ENCODE measurements at places on chromosomes 2 and 18.

- no peak for DNase-seq
Measured at GRCh38 chr2:96859681-96860064, 1.9 kb upstream of the ANKRD39 start.

GRCh38 chr2:128715360-128715759, 396.7 kb upstream of the HS6ST1 start:
- no peak for DNase-seq

GRCh38 chr2:189159273-189159672, 20.3 kb downstream of the COL5A2 start:
- no peak for DNase-seq

DNA sequence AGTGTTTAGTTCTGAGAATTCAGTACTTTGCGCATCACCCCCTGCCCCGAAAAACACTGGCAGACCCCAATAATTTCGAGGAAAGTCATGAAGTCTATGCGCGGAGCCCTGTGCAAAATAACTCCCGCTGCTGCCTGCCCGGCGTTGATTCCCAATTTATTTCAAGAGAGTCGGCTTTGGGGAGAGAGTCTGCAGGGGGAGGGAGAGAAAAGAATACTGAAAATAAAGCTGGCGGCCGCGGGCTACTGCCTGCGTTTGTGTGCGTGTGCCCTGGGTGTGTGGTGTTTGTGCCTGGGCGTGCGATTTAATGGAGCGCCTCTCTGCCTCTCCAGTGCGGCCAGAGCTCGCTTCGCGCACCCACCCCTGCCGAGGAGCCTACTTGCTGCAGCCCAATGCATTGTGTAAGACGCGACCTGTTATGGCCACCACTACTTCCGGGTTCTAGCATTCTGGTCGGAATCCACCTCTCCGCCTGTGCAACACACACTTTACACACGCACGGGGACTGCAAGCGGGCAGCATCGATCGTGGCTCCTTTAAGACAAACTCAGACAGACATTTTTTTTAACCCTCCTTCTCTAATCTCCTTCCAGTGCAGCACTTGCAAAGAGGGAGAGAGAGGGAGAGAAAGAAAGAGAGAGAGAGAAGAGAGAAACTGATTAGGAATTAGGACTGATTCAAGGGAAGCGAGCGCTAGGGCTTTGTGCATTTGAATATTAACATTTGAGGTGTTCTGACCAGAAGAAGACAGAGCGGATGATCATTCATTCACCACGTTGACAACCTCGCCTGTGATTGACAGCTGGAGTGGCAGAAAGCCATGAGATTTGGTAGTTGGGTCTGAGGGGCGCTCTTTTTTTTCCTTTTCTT, at the start of gene MEIS1:
MEIS1 (plus strand) TSS at position 447 of the 870 bp plus-strand sequence. CDS start 732 bp downstream, outside the sequence.
- DNase-seq, result no peak

GRCh38 chr2:30040147-30040546, 106.7 kb upstream of the YPEL5 start:
- DNase-seq, result no peak

DNA sequence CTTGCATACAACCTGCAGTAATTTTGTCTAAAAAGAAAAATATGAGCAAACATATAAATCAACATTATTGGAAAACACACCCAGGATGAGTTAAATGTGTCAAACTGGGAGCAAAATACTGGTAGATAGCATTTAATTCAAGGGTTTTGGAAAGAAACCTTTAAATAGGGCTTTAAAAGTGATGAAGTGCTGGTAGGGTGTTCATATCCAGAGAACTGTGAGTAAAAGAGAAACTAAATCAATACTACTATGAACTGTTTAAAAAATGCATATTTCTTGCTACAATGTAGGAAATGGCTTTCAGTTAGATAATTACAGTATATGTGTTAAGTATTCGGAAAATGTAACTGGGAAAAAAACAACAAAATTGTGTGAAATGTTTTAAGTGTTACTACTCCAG, 117.8 kb downstream of the ATAD2B start:
- no peak for DNase-seq

DNA sequence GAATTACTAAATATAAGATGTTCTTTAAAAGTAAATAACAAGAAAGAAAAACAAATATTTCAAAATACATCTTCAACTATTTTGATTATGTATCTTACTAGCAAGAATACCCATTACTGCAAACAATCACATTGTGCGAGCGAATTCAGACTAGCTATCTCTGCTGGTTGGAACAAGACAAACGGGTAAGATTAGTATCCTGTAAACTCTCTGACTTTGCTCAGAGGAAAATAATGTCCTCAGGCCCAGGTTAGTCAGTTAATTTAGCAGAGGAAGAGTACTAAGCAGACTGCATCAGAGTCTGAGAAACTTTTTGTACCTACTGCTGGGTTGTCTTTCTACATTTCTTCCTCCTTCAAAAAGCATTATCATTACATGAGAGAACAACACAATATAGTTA, 50.4 kb upstream of the MCM6 start:
- DNase-seq, result no peak

GRCh38 chr2:188622601-188623260, 331.1 kb downstream of the GULP1 start:
- no peak for DNase-seq

- no peak for DNase-seq
Measured at GRCh38 chr2:133377021-133377481, 191.2 kb downstream of the NCKAP5 start.

GRCh38 chr2:108611021-108611420, 76.8 kb downstream of the LIMS1 start:
- DNase-seq, result no peak

- DNase-seq, result peak; percentile 51
Measured at GRCh38 chr2:206442833-206443734, at the start of gene ADAM23. ADAM23 (plus strand) TSS chr2:206443532; CDS start chr2:206443867, 335 bp downstream.

Data from CD4-positive, alpha-beta T cell treated with Interleukin-17A for 4 hours (primary cell).